Nucleus accumbens (tissue), 56 donors: ENCODE measurements at places on chromosomes 2 and 18.

DNA sequence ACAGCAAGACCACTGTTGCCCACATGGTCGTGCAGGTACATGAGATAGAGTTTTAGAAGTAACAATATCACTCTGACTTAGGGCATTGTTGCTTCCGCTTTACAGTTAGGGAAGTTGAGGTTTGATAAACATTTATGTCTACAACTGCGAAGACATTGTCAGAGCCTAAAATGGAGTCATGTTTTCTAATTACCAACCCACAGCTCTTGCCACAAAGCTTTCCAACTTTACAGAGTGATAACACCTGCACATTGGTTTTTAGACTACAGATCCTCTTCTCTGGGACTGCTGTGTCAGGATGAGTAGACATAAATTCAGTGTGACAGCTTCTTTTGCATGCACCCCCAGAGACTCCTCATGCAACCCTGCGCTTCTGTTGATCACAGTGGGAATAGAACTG is 119.0 kb downstream of the FEZ2 start:
- no peak for DNase-seq

DNA sequence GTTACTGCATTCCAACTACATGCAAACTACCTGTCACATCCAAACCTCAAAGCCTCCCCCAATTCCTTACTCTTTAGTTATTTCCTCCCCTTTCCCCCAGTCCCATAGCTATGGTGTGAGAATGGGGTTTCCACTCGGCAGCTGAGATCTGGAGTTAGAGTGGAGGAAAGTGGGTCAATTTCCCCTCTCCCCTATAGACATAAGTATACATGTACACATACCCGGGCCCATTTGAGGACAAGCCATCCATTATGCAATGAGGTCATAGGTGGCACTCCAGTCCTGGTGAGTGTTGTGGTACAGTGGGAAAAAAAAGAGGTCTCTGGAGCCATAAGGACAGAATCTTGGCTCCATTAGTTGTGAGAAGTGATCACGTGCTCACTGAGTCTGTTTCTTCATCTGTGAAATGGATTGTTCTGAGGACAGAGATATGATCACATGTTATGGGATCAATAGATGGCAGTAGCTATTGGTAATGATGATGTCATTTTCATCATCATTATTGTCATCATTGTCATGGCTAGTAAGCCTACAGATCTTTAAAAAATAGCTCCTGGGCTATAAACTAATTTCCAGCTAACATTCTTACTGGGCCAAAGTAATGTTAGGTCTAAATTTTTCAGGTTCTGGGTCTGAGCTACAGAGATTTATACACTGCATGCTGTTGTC is 119.0 kb downstream of the BCL2L11 start:
- no peak for DNase-seq

GRCh38 chr18:48751727-48752468 is 198.9 kb downstream of the SMAD7 start:
- DNase-seq: peak; percentile 11

DNA sequence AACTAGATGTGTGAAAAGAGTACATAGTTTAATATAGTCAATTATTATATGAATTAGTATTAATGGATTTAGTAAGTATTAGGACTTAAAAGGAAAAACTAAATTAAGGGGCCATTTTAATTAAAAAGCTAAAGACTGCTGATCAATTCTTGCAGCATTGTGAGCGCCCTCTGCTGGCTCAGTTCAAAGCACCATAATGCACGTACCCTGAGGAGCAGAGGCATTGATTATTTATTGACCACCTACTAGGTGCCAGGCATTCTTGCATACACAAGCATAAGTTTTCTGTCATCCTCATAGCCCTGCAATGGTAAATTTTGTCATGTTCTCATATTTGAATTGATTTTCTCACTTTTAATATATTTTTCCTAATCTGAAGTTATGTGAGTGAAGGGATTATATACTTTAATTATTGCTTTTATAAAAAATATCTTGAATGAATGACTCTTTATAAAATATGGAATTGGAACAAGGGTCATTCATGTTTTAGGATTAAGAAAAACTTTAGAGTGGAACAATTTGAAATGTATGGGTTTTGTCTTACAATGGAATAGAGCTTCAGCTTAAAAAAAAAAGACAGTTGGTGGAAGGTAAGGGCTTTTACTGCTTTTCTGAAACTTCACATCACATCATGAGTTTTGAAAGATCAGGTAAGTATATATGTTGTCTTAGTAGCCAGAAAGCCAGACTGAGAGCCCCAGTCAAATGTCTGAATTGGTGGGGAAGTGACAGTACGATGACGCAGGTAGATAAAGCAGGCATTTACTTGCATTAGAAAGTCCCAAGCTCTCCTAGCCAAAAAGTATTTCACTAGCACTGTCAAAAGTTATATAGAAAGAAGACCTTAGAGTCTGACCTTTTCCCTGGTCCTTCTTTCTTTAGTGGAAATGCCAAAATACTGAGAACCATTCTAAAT is 9.7 kb downstream of the ITGA4 start:
- DNase-seq: peak; percentile 18

DNA sequence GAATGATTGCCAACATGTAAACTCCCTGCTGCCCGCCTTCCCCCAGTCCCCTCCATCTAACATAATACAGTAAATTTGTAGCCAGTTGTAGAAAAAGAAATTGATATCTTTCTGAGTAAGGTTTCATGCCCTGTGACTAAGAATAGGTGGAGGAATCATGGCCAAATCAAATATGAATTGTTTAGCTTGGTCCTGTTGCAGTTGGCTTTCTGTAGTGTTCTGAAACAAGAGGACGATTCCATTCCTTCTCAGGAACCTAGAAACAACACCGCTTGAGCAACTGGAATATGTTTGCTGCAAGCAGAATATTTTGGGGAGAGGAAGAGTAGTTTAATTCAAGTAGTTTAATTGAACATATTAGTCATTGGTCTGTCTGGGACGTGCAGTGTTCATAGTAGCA is 7.0 kb upstream of the DRC1 start:
- no peak for DNase-seq

DNA sequence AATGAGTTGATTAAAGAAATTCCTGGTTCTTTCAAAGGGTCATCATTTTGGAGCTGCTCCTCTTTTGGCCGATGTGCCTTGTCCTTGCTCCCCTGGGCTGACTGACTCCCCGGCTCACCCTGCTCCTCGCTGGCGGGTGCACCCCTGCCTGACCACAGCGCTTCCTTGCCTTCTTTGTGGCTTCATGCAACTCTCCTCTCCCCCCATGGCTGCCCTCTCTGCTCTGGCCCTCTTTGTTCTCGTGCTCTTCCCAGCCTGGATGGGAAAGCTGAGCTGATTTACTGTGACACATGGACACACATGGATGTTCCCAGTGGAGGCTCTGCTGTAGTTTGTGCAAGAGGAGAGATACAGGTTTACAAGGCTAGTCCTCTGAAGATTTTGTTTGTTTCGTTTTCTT is 234.6 kb downstream of the HAUS1 start:
- DNase-seq: no peak

- no peak for DNase-seq
Observed at GRCh38 chr2:41320491-41320890, 727.3 kb upstream of the PKDCC start.

DNA sequence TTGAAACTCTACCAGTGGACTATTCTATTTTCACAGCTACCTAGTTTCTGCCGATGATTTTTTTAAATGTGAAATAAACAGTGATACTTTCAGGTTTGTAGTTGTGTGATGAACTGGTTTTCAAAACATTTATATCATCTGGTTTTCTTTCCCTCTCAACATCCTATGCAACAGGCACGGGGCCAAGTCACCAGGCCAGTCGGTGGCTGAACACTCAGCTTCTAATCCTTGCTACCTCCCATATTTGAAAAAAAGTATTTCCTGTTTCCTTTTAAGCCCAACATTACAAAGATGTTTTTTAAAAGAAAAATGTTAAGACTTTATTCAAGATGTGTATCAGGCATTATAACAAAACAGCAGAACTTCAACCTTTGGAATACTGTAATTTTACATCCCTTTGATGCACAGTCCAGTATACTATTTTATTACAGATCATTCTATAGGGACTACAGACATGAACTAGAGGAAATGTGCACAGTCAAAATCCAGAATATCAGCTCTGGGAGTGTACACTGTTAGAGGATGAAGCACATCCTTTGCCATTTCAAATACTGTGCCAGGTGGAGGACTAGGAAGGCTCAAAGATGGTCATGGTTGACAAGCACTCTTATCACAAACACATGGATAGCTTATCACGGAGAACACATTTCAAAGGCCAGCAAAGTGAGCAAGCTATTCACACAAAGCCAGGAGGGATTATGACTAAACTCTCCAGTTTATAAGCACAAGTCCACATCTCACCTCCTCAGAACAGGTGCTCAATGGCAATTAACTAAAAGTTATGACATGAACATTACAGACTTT is 14.6 kb downstream of the MRPL35 start:
- no peak for DNase-seq

- no peak for DNase-seq
Observed at GRCh38 chr2:56287974-56288373, 104.2 kb downstream of the CCDC85A start.

- DNase-seq: no peak
Observed at GRCh38 chr18:267380-267687, 513 bp downstream of the THOC1 start.

DNA sequence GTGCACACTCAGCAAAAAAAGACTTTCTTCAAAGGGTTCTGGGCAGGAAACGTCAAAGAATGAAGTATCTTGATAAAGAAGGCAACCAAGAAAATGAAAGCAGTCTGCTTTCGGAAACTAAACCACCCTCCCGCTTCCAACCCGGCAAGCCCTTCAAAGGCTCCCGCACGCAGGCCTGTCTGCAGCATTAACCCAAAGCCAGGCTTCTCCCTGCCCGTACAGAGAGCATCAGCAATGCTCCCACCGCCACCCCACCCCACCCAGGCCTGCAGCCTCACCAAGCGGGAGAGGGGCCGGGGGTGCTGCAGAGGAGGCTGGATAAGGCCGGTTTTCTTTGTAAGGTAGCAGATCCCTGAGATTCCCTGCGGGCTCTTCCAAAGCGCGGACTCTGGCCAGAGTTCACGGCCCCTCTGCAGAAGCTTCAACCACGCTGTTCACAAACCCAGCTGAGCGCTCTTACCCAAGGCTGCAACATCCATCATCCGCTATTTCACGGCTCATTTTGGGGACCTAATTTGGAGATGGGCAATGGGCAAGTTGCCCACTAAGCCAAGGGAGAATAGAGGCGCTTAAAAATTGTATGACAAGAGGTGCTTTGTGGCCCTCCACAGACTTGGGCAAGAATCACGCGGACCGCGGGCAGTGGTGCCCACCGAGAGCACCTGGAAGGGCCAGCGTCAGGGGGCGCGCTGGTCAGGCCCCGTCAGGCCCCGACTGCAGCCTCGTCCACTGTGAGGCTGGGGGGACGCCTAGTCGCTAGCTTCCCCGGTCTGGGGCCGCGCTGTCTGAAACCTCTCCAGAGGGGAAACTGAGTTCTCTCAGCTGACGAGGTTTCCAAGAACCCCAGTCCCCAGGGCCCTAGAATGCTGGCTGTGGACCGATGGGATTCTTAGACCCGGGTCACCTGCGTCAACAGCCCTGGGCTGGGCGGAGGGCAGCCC is 225.4 kb upstream of the ID2 start:
- DNase-seq: no peak

GRCh38 chr2:207873794-207874193 is 104.1 kb upstream of the FZD5 start:
- DNase-seq: no peak

DNA sequence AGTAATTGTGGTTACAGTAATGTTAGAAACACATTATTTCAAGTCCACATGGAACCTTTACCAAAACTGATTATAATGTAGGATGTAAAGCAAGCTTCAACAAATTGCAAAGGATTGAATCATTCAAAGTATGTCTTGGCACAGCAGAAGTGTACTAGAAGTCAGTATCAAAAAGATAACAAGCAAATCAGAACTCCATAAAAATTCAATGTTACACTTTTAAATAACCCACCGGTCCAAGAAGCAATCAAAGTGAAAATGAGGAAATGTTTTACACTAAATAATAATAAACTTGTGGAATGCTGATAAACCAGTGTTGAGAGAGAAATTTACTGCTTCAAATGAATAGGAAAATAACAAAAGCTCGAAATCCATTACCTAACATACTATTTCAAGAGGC is 47.7 kb downstream of the TTC21B start:
- no peak for DNase-seq

GRCh38 chr2:84870306-84870705 is 10.6 kb downstream of the TRABD2A start:
- no peak for DNase-seq

DNA sequence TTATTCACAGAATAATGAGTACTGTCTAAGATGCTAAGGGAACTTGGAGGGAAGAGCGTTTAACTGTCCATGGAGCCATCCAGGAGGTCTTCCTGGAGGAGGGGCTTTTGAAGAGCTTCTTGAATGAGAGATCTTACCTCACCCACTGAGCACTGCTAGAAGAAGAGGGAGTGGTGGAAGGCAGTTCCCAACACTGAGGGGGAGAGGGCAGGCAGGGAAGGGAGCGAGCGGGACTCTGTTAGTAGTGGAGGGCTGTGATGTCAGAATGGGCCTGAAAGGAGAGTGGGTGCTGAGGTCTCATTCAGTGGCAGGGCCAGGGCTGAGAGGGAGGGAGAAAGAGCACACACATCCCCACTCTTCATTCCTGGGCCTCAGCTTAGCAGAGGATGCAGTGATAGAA is 65.0 kb downstream of the NCK2 start:
- no peak for DNase-seq

DNA sequence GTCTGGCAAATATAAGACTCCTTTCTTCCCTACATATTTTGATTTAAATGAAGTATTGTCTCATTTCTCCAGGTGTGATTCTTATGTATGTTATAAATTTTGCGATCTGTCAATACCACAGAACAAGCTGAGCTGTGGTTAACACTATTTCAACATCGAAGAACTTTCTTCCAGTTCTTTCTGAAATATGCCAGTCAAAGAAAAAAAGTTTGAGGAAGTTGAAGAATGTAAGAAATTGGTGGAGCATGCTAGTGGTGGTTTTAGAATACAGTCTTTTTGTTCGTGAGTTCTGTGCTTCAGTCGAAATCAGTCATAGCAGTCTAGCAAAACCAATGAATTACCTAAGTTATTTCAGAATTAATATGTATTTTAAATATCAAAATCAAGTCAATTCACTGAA is 8.6 kb upstream of the COBLL1 start:
- no peak for DNase-seq

DNA sequence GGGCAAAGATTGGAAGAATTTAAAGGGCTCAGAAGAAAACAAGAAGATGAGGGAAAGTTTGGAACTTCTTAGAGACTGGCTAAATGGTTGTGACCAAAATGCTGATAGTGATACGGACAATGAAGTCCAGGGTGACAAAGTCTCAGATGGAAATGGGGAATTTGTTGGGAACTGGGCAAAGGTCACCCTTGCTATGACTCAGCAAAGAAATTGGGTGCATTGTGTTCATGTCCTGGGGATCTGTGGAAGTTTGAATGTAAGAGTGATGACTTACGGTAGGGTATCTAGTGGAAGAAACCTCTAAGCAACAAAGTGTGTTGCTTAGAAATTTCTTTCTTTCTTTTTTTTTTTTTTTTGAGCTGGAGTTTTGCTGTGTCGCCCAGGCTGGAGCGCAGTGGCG is 6.0 kb upstream of the IL1A start:
- DNase-seq: no peak

- DNase-seq: no peak
Observed at GRCh38 chr2:155842103-155842502, 490.4 kb downstream of the NR4A2 start.
